ENCODE measurements at places on chromosomes 7 and 10. TPM values are rescaled to one million over a fixed set of nuclear protein-coding genes. Genes with fewer than 3 reads are reported as not detected.

- no peak for DNase-seq
These were observed 417.9 kb upstream of the KLF6 start for GRCh38 chr10:4202938-4203337.

The CRYGN gene
- 0.61 TPM for total RNA-seq

DNA sequence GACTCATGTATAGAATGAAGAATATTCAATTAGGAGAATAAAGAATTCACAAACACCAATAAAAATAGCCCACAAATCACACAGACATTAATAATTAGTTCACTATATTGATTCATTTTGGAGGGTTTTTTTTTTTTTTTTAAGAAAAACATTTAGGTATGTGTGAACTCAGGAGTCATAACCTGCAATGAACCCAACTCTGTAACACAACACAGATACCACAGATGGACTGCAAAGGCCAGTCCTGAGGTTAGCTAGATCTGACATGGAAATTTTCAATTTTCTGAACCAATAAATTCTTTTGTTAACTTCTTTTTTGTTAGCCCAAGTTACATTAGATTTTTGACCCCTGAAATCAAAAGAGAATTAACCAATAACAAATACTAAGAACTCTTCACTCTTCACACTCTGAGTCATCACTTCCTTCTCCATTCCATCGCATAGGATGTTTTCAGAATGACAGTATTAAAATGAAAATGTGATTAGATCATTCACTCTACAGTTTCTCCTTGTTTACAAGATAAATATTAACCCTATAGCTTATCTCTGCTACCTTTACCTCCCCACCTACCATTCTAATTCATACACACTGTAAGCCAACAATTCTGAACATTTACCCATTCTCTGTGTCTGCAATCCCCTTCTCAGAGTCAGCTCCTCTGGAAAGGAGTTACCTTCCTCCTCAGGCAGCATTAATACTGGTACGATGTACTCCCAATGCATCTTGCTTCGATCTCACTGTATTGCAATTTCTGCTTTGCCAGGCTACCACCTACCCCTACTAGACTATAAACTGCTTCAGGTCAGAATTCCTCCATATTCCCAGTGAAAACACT lies 141.5 kb downstream of the LRRN3 start:
- DNase-seq = no peak

DNA sequence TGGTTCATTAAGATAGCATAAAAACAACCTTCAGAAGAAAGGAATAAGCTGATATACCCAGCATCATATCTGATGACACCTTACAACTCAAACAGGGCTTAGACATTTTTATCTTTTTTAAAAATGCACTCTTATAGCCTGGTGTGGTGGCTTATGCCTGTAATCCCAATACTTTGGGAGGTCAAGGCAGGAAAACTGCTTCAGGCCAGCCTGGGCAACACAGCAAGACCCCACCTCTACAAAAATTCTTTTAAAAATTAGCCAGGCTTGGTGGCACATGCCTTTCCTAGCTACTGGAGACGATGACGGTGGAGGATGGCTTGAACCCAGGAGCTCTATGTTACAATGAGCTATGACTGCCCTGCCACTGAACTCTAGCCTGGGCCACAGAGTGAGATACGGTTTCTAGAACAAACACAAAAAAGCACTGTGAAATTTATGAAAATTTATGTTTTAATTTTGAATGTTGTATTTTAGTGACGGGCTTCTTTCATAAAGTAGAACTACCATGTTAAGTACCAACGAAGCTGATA lies 12.3 kb upstream of the KMT2E start:
- DNase-seq = no peak

The RPP38 gene
- 6.4 TPM for total RNA-seq

The KIF11 gene
- total RNA-seq = 2.4 TPM

DNA sequence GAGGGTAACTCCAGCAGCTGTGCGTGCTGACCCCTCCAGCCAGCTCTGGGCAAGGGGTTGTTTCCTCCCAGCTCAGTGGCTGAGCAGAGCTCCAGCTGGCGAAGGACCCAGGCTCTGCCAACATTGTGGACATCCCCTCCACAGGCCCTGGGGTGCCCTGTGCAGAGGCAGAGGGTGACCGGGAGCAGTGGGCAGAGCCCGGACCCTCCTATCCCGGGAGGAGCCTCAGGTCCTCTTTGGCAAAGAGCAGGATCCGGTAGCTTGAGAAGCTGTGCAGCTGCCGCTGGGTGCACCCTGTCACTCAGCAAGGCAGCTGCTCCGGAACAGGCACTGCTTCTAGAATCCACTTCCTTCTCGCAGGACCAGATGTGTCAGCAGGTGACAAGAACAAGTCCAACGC lies 175.9 kb downstream of the EBF3 start:
- DNase-seq = no peak

- DNase-seq = no peak
These were observed 30.0 kb upstream of the SAMD9L start for GRCh38 chr7:93178213-93178612.

- no peak for DNase-seq
These were observed 191.7 kb downstream of the SEMA3E start for GRCh38 chr7:83457022-83457892.

The TSPAN13 gene
- total RNA-seq = 149 TPM

- DNase-seq = no peak
These were observed 6.1 kb upstream of the PDGFA start for GRCh38 chr7:525740-526139.

DNA sequence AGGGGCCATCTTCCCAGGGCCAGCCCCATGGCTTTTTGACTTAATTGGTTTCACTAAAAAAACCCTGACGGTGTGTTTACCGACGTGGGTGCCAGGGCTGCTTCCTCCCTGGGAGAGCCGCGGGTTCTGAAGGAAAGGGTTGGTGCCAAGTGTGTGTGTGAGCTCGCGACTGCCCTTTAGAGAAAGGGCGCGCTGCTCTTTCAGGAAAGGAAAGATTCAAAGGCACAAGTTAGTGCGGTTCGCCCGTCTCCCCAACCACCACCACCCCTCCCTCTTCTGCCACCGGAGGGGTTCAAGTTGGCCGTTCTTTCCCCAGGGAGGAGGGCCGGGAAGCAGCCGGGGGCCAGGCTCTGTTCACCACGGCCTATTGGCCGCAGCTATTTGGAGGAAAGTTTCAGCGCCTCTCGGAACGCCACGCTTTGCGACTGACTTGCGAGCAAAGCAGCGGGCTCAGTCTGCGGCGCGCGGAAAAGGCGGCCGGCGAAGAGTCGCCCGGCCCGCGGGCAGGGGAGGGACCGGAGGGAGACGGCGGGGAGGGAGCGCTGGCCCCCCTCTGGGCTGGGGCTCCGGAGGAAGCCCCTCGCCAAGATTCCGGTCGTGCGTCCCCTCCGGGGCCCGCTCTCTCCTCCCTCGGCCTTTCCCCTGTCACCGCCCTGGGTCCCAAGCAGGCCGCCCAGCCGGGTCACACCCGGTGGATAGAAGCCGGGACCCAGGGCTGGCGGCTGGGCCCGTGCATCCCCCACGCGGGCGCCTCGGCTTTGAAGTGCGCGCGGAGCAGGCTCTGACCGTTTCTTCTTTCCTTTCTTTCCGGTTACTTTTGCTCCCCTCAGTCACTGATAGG lies 165.9 kb upstream of the PPP1R3A start:
- peak; percentile 37 for DNase-seq

The BHLHA15 gene
- 20.1 TPM for total RNA-seq

GRCh38 chr7:45242698-45243097 lies 85.1 kb downstream of the RAMP3 start:
- no peak for DNase-seq

GRCh38 chr7:79455173-79455790 lies 1.8 kb upstream of the MAGI2 start:
- no peak for DNase-seq

DNA sequence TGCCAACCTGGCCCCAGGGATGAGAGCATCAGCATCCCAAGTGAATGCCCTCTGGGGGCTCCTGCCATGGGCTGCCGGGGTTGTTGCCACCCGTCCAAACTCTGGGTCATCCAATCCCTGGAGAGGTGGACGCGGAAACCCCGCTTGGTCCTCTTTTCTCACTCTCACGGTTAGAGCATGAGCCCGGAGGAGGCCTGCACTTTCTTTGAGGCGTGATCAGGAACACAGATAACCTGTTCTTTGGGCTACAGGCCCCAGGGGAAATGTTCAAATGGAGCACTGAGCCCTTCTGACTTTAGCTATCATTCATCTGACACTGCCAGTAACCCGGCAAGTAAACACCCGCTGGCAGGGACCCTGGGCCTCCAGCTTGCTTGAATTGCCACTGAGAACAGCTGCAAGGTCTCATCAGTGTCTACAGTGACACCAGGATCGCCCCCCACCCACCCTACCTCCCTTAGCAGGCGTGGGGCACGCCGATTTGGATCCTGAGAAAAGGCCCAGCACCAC lies 29.4 kb upstream of the SLF2 start:
- DNase-seq = no peak

GRCh38 chr10:132306343-132306685 lies 1.4 kb downstream of the STK32C start:
- peak; percentile 72 for DNase-seq

GRCh38 chr10:43205681-43206390 lies 61.0 kb downstream of the RASGEF1A start:
- peak; percentile 19 for DNase-seq

GRCh38 chr10:86370006-86370585 lies 3.5 kb upstream of the GRID1 start:
- no peak for DNase-seq

The ADRB1 gene
- 27.2 TPM for total RNA-seq

- no peak for DNase-seq
These were observed 133.9 kb upstream of the NUPR2 start for GRCh38 chr7:56250135-56250534.

The EPO gene
- total RNA-seq = not detected

- no peak for DNase-seq
These were observed 28.2 kb upstream of the ECHDC3 start for GRCh38 chr10:11713963-11714362.

- DNase-seq = no peak
These were observed 34.3 kb downstream of the ABLIM1 start for GRCh38 chr10:114623661-114624294.

The GJD4 gene
- total RNA-seq = not detected

The NUDCD3 gene
- 57.6 TPM for total RNA-seq

DNA sequence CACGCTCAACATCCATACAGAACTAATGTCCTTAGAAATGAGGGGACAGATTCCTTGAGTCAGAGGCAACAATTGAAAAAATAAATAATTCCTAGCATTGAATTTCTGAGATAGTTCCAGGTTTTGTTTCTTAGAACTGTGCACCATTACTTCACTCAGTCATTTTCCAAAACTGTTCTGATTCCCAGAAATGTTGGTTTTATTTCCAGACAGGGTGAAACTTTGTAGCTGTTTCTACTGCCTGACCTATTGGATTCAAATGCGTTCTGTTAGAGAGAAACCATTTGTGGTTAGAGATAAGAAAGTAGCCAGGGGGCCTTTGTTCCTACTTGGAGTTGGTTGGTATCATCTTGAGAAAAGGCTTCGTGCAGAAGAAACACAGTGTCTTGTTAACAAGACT lies 8.1 kb upstream of the DEPP1 start:
- DNase-seq = no peak

DNA sequence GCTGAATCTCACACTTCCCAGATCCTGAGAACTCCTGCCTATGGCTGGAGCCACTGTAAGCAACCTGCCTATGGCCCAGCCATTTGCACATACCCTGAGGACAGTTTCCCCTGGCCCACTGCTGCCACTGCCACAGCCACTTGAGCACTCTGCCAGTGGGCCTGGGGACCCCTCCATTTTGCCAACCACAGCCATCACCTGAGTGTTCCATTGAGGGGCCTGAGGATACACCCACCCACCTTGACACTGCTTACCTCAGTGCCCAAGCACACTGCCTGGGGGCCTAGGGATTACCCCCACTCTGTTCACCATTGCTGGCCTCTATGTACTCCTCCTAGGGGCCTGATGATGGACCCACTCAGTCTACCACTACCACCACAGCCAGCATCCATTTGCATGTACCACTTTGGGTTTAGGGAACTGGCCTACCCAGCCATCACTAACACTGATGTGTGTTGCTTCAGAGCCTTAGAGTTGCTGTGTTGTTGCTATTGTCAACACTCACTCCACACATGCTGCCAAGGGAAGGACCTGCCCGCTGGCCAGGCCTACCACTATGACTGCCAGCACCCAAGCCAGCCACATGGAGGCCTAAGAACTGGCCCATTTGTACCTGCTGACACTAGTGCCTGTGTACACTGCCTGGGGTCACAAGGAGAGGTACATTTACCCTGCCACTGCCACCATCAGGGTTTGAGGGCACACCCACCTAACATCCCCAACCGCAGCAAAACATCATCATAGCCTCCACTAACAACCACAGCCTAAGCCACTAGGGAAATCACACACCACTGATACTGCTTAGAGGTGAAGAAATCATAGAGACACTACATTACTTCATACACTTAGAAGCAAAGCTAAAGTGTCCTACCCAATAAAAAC lies 45.9 kb upstream of the ANTXRL start:
- peak; percentile 2 for DNase-seq

The DOCK1 gene
- total RNA-seq = 63.9 TPM

DNA sequence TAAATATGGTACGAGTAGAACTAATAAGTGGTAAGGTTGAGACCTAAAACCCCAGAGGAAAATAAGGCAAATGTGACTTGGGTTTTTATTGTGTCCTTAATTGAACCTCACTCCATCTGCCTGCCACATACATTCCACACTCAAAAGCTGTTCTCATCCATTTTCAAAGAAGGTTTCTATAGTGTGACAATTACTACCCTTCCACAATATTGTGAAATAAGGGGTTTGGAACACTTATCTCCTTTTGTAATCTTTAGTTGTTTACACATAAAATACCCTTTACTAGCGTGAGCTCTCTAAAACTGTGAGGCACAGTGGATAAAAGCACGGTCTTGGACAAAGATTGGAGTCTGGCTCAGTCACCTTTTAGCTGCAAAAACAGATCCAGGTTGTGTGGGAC lies 166.6 kb downstream of the THSD7A start:
- DNase-seq = no peak

The CABCOCO1 gene
- total RNA-seq = not detected

- no peak for DNase-seq
These were observed 186.3 kb upstream of the ADARB2 start for GRCh38 chr10:1923586-1923985.

GRCh38 chr10:47261121-47261520 lies 38.9 kb upstream of the GDF10 start:
- no peak for DNase-seq

- DNase-seq = no peak
These were observed 27.1 kb upstream of the DNMBP start for GRCh38 chr10:100036850-100037249.

Measured in upper lobe of left lung (tissue), 6 donors.